ENCODE measurements at places on chromosomes 3 and 15. TPM values are rescaled to one million over a fixed set of nuclear protein-coding genes. Genes with fewer than 3 reads are reported as not detected.

The MYL3 gene
- 0.08 TPM for total RNA-seq

The AP3B2 gene
- under 0.01 TPM for total RNA-seq

The CASR gene
- total RNA-seq: not detected

The PLXND1 gene
- 127 TPM for total RNA-seq

The ATP13A4 gene
- total RNA-seq: 0.23 TPM

The VEPH1 gene
- total RNA-seq: 31.8 TPM

The FEZF2 gene
- total RNA-seq: not detected

The EIF5A2 gene
- 6.5 TPM for total RNA-seq

The FAM81A gene
- total RNA-seq: not detected

The MYH15 gene
- 1.1 TPM for total RNA-seq
